ENCODE measurements at places on chromosomes 1 and 21.

- DNase-seq, result no peak
Measured at GRCh38 chr1:35935442-35936388, 4.8 kb downstream of the AGO3 start.

- no peak for DNase-seq
Measured at GRCh38 chr1:205537386-205538018, 33.0 kb downstream of the CDK18 start.

GRCh38 chr1:162214202-162214601 is 144.7 kb downstream of the NOS1AP start:
- DNase-seq, result no peak

- no peak for DNase-seq
Measured at GRCh38 chr1:85303440-85304162, 27.2 kb upstream of the BCL10 start.

Measured in LoVo (cell line).